ENCODE measurements at places on chromosomes 2 and 18. TPM values are rescaled to one million over a fixed set of nuclear protein-coding genes. Genes with fewer than 3 reads are reported as not detected.

ZNF532 gene
- 54.0 TPM for total RNA-seq

CD207 gene
- total RNA-seq, result 3.0 TPM

MTA3 gene
- 23.5 TPM for total RNA-seq

EFR3B gene
- total RNA-seq, result 9.0 TPM

SCN1A gene
- total RNA-seq, result 19.1 TPM

SOX11 gene
- 0.03 TPM for total RNA-seq

UGT1A5 gene
- total RNA-seq, result 0.27 TPM

SCTR gene
- 13.2 TPM for total RNA-seq

GPR39 gene
- 11.2 TPM for total RNA-seq

THSD7B gene
- total RNA-seq, result 0.38 TPM

ZNF407 gene
- total RNA-seq, result 16.1 TPM
